ENCODE measurements at places on chromosomes 1 and 21.

- DNase-seq = peak; percentile 35
These were observed 3.8 kb downstream of the ZNF672 start for GRCh38 chr1:248841702-248842395.

- no peak for DNase-seq
These were observed 45.9 kb downstream of the LUZP1 start for GRCh38 chr1:23122796-23123195.

- DNase-seq = no peak
These were observed 6.0 kb downstream of the GLIS1 start for GRCh38 chr1:53732912-53733317.

- no peak for DNase-seq
These were observed 19.3 kb upstream of the RUNX3 start for GRCh38 chr1:24949331-24949881.

GRCh38 chr1:172417557-172417956 is 2.9 kb upstream of the C1orf105 start:
- no peak for DNase-seq

DNA sequence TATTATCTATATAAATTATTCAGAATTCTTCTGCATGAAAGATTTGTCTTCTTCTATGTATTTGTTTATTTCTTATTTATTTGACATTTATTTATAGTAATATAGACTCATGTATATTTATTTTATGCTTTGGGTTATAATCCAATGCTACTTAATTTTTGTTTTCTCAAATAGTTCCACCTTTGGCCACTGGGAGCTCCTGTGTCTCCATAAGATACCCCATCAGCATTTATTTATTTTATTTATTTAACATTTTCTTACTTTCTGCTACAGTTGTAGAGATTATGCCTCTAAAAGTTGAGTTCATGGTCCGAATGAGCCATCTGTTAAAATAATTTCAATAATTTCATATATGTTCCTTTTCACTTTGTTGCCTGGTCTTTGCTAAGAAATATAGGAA is 289.4 kb downstream of the ADGRL2 start:
- no peak for DNase-seq

- no peak for DNase-seq
These were observed 40.5 kb upstream of the SAMD13 start for GRCh38 chr1:84260852-84261518.

DNA sequence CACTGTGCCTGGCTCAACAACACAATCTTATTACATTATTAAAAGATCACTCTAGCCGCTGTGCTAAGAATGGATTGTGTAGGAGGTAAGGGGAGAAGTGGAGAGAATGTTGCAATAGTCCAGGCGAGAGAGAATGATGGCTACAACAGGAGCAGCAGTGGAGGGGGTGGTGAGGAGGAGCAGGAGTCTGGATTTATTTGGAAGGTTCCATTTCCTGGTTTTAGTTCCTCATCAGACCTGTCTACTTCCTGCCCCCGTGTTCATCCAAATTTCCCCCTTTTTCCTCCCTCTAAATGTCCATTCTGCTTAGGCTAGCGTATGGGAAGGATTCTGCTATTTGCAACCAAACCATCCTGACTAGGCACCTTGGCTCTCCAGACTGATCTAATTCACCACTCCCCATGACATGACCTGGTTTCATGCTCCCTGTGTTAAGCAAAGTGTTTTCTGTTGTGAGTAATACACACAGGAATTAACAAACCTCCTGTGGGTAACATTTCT is 35.1 kb upstream of the EYA3 start:
- no peak for DNase-seq

- DNase-seq = no peak
These were observed 83.9 kb upstream of the ZNF648 start for GRCh38 chr1:182145441-182145840.

GRCh38 chr1:227621211-227621610 is 57.9 kb downstream of the ZNF678 start:
- no peak for DNase-seq

GRCh38 chr1:41342774-41343355 is 18.4 kb upstream of the FOXO6 start:
- no peak for DNase-seq

DNA sequence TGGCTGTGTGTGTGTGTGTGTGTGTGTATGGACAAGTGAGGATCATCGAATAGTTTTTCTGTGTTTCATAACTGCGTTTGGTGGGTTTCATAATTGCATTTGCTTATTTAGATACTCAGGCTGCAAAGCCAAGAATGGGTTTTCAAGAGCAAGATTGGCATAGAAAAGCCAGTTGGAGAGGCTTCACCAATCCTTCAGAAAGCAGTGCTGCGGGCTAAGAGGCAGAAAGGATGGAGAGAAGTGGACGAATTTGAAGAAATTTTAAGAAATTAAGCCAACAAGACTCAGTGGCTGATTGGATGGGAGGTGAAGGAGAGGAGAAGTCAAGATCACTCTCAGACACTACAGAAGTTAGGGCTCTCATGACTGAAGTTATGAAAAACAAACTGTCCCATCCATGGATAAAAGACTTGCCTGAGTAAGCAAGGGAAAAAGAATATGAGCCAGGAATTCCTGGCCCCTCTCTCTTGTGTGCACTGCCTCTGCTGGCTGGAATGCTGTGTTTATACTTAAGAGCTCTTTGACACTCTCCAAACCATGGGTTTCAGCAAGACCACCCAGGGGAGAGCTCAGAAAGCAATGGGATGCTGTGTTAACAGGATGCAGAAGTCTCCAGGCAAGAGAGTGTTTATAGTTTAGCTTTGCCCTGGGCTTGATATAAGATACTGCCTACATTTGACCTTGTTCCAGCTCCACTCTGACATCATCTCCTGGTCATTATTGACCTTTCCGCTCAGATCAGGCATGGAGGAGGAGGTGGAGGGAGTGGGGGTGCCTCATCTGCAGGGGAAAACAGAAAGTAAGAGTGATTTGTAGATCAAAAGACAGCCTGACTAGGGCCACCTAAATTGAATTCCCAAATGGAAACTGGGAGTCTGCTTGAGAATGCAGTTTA is 232.0 kb upstream of the PLXNA2 start:
- DNase-seq = no peak

GRCh38 chr1:155117610-155118009 is 10.1 kb upstream of the EFNA1 start:
- DNase-seq = no peak

DNA sequence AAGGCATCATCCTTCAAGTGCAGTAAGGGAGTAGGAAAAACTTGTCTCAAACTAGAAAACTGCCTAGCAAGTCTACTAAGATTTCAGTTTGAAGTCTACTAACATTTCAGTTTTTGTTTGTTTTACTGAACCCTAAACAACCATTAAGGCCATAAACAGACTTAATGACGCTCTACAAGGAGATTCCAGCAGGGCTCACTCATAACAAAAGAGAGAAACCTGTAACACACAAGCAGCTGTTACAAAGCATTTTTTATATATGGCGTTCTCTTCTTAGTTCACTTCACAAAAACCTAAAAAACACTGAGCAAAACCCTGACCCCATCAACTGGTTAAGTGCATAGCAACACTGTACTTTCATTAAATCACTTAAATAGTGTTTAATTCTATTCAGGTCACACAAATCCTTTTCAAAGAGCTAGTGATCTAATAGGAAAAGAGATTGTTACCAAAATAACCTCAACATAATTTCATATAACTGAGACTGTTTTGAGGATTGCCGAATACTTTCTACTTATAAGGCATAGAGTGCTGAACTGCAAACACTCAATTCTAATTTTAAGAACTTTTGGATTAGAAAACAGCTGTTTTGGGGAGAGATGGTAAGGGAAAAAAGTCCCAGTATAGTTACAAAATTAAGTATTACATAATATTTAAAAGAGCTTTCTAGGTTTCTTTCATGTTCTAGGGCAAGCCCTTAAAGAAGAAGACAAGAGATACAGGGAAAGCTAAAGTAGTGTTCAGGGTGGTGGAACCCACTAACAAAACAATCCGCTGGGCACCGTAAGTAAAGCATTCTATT is 1.4 kb downstream of the B3GALNT2 start:
- DNase-seq = no peak

- no peak for DNase-seq
These were observed 576.1 kb upstream of the ZRANB2 start for GRCh38 chr1:71656902-71657301.

- no peak for DNase-seq
These were observed 447.6 kb upstream of the PRMT6 start for GRCh38 chr1:106608841-106609240.

DNA sequence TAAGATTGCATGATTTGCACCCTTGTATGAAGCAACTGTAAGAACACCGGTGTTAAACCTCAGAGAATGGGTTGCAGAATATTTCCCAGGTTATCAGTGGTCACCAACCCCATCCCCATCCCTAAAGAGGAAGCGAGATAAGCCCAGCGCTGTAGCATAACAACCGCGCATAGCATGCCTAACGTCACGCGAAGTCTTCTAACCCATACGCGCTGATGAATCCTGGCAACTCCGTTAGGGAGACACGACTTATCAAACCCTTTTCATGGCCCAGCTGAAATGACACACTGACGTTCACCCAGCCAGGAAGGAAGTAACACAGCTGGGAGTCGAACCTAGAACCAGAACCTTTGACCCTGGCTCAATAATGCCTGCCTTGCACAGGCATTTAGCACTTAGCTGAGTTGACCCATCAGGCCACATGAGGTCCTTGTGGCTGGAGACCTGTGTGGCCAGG is 24.2 kb downstream of the TMEM51 start:
- DNase-seq = no peak

GRCh38 chr1:224482619-224483018 is 48.0 kb upstream of the WDR26 start:
- no peak for DNase-seq

- no peak for DNase-seq
These were observed 690.5 kb upstream of the NR5A2 start for GRCh38 chr1:199336745-199337640.

- DNase-seq = no peak
These were observed 135.4 kb upstream of the DUSP10 start for GRCh38 chr1:221877311-221877710.

DNA sequence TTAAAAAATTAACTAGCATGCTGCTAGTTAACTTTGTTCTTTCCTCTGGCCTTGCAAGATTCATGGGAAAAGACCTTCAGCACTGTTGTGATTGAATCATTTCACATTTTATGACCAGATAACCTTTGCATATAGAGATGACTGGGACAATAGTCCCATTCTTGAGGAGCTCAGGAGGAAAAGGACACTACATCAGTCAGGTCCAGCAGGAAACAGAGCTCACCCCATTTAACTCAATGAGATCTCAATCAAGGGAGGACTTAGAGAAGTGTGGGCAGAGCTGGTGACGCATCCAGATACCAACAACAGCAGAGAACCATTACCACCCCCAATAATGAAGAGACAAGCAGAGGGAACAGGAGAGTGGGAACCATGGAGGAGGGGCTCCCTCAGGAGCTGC is 109.4 kb upstream of the GUCA2B start:
- no peak for DNase-seq

DNA sequence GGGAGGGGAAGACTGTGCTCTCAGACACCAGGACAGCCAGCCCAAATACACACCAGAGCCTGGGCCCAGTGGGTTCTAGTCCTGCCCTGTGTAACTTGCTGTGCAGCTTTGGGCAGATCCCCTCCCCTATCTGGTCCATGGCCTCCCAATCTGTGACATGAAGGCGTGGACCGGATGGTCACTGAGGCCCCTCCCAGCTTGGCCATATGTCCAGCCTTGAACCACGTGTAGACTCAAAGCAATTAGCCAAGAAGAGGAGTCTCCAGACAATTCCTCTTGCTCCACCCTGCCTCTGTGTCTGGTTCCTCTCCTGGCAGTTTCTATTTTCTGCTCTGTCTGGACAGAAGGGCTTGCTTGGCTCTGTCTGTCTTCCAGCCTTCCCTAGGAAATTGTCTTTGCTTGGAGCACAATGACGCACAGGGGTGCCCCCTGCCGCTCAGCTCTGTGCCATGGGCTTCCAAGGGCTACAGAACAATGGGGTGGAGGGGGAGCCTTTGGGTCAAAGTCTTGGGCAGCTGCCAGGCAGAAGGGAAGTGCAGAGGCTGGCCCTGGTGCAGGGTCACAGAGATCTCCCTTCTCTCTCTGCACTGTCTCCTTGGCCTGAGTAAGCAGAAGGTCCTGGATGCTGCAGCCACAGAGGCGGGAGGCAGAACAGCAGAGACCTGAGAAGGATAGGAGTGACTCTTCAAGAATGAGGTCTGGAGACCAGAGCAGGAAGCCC is 66.1 kb downstream of the TENT5C start:
- DNase-seq = no peak

- no peak for DNase-seq
These were observed 32.9 kb downstream of the TNFSF18 start for GRCh38 chr1:173017792-173018191.

DNA sequence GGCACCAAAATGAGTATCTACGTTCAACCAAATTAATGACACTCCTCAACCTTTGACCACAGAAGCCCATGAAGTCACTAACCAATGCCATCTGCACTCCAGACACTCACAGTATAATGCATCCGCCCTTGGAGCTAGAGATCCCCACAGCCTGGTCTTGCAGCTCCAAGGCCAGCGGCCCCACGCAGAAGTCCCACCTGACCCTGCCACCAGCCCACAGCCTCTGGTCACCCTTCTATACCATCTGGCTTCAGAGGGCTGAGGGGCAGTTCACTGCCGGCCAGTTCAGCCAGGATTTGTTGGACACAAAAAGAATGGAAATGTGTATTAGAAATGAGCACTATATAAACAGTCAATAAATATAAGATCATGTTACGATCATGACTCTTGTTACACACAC is 211.2 kb downstream of the RRAGC start:
- DNase-seq = no peak

- DNase-seq = no peak
These were observed 9.1 kb downstream of the NES start for GRCh38 chr1:156667968-156668709.

DNA sequence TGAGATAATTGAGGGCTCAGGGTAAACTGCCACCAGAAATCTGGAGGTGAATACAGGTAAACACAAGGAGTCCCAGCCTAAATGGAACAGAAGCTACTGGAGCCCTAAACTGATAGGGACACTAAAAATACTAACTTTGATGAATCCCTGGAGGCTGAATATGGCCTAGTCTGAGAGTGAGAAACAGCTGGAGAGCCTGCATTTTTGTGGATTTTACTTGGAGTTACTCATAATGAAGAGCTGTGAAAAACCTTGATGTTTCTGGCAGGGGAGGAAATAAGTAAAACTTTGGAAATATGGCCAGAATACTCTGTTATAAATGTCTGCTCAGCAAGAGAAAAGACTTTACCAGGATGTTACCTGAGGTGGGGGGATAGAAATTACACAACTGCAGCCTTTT is 164.4 kb downstream of the LIPI start:
- DNase-seq = no peak

- DNase-seq = no peak
These were observed 54.3 kb downstream of the NBPF6 start for GRCh38 chr1:108504447-108504846.

GRCh38 chr1:25019337-25020172 is 89.5 kb upstream of the RUNX3 start:
- DNase-seq = no peak

Data from NCI-H1694 (cell line).